ENCODE measurements at places on chromosomes 5 and 9.

DNA sequence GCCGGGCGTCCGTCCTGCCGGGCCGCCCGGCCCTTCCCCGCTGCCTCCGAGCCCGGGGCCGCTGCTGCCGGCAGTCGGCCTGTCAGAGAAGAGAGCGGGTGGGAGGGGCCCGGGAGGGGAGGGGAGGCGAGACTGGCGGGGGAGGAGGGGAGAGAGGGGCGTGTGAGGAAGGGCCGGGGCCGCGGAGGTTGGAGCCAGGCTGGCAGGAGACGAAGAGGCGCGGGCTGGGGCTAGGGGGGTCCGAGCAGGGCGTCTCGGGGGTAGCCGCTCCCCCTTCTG is 570 bp downstream of the CREBRF start:
- no peak for DNase-seq

DNA sequence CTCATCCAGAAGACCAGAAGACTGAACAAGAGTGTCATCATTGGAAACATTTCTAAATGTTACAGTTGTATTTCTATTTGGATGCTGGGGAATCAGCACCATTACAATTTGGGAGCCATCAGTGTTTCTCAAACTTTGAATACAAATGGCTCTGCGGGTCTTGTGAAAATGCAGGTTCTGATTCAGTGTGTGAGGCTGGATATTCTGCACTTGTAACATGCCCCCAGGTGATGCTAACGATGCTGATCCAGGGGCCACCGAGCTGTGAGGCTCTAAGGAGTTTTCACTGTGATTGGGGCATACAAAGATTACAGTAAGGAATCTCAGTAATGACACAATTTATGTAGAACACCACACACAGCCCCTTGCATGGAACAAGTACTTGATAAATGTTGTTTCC is 167.7 kb downstream of the ACTL7B start:
- DNase-seq = no peak

- DNase-seq = no peak
Observed at GRCh38 chr9:33379666-33380389, 22.5 kb downstream of the AQP7 start.

GRCh38 chr5:65209341-65209740 is 272.4 kb downstream of the ADAMTS6 start:
- no peak for DNase-seq

- DNase-seq = no peak
Observed at GRCh38 chr9:77599492-77599891, 48.6 kb downstream of the GNA14 start.

DNA sequence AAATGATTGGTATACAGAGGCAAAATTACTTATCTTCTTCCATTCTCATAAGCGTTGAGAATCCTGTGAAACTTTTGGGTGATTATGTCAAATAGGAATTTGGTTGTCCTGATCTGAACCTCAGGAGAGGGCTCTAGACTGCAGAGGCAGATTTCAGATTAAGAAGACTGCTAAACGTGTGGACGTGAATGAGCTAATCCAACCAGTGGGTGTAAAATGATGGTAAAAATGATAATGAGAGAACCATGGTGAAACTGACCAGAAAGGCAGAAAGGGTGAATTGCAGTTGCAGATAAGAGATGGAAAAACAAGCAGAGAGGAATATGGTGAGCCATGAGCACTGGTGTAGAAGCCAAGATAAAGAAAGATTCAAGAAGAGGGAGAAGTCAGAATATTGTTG is 1200.2 kb upstream of the CDH6 start:
- no peak for DNase-seq

DNA sequence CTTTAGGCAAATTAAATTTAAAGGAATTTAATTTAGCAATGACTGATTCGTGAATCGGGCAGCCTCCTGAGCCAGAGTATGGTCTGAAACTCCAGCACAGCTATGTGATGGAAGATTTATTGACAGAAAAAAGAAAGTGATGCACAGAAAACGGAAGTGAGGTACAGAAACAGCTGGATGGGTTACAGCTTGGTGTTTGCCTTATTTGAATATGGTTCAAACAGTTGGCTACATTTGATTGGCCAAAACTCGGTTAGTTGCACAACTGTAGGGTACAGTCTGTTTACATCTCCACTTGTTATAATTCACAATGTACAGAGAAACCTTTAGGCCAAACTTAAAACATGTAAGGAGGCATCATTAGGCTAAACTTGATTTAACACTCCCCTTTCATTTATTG is 1716.1 kb upstream of the C9orf72 start:
- DNase-seq = no peak

GRCh38 chr5:54194318-54194717 is 116.1 kb downstream of the ARL15 start:
- no peak for DNase-seq

DNA sequence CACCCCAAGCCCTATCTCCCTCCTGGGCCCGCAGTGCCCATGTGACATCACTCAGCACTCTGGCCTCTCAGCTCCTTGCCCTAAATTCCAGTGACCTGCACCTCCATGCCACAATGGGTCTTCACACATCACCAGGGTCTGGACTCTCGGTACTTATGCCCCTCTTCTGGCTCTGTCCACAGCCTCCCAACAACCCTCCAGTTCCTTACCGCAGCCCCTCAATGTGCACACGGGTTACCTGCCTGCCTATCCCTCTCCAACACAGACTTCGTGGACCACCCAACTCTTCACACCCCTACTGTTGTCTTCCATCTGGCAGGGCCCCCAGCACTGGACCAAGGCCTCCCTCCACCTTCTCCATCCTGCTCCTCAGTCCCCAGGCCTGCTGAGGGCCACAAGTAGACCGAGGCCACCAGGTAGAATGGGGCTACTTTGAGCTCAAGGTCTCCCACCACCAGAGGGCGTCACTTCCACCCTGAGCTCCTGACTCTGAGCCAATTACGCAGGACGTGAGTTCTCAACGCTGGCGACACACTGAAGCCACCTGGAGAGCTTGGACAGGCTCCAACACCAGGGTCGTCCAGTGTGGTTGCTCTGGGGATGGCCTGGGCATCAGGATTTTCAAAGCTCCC is 172.1 kb downstream of the GABBR2 start:
- DNase-seq = no peak

DNA sequence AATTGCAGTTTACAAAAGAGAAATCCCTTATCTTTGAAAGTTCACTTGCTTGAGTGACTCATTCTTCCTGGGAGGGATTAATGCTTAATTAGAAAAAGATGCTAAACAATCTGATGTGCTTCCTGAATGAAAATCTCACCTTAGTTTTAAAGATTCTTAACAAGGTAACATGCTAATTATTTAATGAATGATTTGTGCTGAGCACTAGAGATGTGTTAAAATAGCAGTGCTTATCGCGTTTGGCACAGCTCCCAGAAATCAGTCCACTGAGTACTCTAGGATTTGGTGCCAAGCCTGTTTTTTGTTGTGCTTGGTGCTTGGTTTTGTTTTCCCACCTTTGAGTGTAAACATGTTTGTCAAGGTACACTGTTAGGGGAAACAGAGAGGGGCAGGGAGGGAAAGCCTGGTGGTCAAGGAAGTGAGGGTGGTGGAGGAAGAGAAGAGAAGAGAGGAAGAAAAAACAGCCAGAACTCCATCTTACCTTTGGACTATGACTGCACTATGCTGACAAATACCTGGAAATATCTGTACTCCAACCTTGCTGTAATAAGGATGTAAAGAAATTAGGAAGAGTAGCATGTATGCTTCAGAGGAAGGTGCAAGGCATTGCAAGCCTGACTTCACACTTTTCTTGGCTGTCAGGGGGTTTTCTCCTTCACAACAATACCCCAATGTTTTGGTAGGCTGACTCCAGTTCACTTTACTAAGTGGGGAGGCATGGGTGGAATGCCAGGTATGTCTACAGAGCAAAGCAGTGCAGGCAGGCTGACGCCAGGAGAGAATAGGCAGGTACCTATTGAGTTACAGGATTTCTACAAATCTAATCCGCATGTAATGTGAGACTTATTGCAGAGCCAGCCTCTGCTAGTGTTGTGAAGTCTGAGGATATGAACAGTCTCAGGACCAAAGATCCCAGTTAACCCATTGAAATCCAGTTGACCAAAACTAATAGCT is 157.2 kb upstream of the ISL1 start:
- DNase-seq = no peak

- no peak for DNase-seq
Observed at GRCh38 chr5:132457371-132458225, 33.0 kb downstream of the IRF1 start.

GRCh38 chr9:36415822-36416525 is 15.9 kb upstream of the RNF38 start:
- DNase-seq = no peak

- no peak for DNase-seq
Observed at GRCh38 chr5:179788193-179788854, 5.5 kb upstream of the LTC4S start.

- no peak for DNase-seq
Observed at GRCh38 chr9:15935661-15936305, 382.9 kb downstream of the CCDC171 start.

DNA sequence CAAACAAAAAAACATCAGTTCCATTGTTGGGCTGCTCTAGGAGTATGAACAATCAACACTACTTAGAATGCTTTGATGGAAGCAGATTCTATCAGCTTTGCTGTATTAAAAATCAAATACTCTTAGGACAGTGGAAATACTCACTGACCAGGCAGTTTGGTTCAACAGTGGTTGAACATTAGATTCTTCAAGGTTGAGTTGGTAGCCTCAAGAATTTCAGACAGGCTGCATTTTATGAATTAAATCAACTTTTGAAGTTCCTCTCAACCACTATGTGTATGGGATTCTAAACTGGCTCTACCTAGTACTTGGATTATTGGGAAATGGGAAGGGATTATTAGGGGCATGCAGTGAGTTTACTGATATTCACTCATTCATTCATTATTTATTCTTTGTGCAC is 35.0 kb downstream of the ACTBL2 start:
- no peak for DNase-seq

- no peak for DNase-seq
Observed at GRCh38 chr9:1606253-1606652, 408.9 kb upstream of the SMARCA2 start.

- DNase-seq = no peak
Observed at GRCh38 chr5:95448789-95449188, 57.6 kb downstream of the FAM81B start.

- DNase-seq = no peak
Observed at GRCh38 chr9:93655621-93656425, 79.4 kb downstream of the PHF2 start.

DNA sequence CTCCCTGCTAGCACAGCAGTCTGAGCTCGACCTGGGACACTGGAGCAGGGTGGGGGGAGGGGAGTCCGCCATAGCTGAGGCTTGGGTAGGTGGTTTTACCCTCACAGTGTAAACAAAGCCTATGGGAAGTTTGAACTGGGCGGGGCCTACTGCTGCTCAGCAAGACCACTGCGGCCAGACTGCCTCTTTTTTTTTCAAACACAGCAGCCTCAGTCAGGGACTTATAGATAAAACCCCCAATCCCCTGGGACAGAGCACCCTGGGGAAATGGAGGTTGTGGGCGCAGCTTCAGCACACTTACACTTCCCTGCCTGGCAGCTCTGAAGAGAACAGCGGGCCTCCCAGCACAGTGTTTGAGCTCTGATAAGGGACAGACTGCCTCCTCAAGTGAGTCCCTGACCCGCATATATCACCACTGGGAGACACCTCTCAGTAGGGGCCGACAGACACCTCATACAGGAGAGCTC is 151.1 kb upstream of the APC start:
- DNase-seq = no peak

- no peak for DNase-seq
Observed at GRCh38 chr5:89733772-89734171, 675.8 kb downstream of the CETN3 start.

DNA sequence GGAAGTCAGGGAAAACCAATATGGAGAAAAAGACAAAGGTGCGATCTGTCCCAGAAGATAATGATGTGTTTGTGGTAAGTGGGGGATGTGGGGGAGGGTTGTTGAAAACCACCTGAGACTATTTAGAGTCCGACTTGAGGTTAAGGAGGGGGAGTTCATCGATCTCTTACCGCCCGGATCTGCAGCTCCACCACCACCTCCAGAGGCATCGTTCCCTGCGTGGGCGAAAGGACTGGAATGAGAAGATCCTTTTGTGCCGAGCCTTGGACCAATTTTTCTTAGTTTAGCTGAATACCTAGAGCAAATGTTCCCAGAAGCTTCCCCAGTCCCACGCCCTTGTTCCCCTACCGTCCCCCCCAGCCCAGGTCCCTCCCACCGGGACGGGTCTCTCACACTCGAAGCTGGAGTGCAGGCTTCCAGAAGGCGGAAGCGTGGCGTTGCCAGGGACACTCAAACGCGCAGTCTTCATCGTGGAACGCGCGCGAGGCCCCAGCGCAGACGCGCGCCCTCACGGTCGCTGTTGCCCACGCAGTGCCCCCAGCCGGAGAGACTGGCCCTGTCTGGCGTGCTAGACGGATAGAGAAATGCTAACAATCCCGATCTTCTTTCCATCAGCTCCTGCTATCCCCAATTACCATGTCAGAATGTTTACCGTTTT is at the start of gene SPATA6L:
Gene SPATA6L (minus strand): TSS at position 439 of the 658 bp plus-strand sequence. CDS start 230 bp downstream, at position 209.
- DNase-seq = peak; percentile 25

DNA sequence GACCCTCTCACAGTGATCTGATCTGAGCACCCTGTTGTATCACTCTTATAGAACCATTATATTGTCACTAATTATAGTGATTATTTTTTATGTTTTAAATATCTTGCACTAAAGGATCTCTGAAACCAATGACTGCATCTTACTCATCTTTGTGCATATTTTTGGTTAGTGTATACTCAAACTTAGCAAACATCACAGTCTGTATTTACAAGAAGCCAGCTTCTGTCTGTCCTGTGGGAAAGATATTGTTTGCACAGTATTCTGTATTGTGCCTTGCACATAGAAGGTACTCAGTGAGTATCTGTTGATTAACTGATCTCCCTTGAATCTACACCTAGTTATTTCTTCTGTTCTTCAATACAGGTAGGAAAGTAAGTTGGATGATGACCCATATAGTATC is 131.5 kb downstream of the PAM start:
- no peak for DNase-seq

DNA sequence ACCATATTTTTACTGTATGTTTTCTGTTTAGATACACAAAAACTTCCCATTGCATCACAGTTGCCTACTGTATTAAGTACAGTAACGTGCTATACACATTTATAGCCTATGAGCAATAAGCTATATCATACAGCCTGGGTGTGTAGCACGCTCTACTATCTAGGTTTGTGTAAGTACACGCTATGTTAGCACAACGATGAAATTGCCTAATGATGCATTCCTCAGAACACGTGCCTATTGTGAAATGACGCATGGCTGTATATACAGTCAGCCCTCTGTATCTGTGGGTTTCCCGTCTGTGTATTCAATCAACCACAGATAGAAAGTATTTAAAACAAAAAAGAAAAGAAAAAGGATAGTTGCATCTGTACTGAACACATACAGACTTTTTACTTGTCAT is 64.2 kb downstream of the SGCD start:
- no peak for DNase-seq

- DNase-seq = no peak
Observed at GRCh38 chr5:171953860-171954701, 52.4 kb downstream of the FBXW11 start.
